ENCODE measurements at places on chromosomes 6 and 20.

DNA sequence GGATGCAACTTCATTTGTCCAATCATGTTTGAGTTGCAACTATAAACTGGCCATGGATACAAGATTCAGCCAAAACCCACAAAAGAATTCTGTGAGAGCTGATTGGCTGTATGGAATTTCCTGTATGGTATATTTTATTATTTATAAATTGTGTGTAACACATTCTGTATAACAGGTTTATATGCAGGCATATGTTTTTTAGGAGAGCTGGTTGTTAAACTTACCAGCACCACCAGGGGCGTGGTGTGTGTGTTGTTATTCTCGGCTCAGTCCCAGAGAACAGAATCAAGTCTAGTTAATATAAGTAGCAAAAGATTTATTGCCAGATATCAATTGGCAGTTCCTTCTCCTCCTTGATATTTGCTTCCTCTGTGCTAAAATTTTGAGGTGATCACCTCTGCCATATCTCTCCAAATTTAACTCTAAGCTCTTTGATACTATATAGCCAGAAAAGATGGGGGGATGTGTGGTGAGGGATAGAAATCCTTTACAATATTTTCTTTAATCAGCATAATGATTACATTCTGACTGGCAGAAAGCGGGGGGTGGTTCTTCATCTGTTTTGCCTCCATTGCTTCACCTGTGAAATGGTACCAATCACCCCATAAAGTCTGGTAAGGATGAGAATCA, 22.9 kb downstream of the CNBD2 start:
- peak; percentile 59 for DNase-seq

DNA sequence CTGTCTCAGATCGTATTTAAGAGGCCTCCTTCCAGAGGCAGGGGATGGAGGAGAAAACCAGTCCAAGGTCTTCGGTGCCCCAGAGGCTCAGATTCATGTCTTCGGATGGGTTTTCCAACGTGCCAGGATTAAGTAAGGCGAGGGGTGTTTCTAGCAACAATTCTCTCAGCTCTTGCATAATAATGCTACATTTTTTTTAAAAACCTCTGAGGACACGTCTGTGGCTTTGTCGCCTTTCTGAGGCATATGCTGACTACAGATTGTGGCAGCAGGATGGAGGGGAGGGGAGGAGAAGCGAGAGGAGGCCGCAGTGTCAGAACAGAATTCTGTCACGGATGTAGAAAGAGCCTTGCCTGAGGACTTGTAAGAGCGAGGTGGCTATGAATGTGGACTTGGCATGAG, 17.7 kb upstream of the CCDC167 start:
- DNase-seq: peak; percentile 88

DNA sequence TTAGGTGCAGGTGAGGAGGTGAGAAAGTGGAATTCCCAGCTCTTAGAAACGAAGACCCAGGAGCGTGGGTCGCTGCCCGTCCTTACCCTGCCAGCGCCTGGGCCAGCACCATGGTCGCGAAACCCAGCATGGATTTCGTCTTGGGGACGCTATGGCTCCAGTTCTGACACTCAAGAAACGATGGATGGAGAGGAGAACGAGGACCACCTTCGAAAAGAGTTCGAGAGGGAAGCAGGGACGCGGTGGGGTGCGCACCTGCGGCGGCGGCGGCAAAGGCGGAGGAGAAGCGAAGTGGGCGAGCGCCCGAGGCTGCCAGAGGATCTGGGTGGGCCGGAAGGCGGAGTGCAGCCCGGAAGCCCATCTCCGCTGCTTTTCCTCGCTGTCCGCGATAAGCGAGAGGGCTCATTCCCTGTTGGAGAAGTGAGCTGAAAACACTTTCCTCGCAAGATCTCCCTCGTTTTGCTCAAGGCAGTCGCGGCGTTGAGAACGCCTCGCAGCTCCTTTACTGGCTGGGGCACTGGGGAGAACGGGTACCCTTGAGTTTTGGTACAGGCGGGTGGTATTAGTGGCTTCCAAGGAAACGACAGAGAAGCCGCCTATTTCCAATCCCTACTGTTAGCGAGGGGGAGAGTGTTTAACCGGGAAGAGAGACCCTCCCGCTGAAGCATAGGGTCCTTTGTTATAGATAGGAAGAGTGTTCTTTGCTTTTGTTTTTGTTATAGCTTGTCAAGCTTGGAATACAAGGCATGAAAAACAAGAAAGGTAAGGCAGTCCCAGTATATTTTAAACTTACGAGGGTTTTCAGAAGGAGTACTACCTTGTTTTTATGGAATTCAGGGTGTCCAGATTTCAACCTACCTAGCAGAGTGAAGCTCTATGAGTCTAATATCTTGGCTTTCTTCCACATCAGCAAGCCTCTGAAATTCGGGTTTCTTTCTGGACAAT, 109.5 kb downstream of the TRIM27 start:
- DNase-seq: no peak

- DNase-seq: no peak
Measured at GRCh38 chr6:106939208-106939607, 35.3 kb downstream of the CD24 start.

DNA sequence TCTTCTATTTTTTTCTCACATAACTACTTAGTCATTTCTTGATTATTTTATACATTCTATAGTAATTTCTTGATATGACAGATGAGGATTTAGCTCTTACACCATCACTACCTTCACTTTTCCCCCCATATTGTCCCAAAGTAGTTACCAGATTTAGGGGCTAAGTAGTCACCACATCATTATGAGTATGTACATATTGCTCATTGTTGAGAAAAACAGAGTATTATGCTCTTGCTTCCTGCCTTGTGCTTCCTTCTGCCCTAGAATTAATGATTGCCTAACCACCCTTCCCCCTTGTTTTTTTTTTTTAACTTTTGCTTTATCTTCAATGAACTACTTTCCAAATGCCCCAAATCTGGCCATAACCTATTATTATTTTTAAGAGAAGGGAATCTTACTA, 6.8 kb upstream of the HLA-B start:
- no peak for DNase-seq

GRCh38 chr6:118830691-118831090, 63.3 kb upstream of the ASF1A start:
- DNase-seq: no peak

DNA sequence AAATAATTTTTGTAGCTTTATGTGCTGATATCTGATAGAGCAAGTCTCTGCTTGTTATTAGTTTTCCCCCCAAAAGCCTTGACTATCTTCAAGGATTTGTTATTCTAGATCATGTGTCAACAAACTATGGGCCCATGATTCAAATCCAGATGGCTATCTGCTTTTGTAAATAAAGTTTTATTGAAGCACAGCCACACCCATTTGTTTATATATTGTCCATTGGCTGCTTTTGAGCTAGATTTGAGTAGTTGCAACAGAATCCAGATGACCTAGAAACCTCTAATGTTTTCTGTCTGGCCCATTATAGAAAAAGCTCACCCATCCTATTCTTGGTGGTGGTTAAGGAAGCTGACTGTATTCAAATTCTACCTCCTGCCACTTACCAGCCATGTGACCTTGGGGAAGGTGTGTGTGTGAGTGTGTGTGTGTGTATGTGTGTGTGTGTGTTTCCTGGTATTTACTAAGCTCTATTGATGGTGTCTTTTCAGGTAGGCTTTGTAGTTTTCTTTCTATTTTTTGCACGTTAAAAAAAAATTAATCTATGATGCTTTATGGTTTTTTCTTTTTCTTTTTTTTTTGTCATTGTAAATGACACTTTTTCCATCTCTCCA, 1.3 kb upstream of the GTSF1L start:
- no peak for DNase-seq

DNA sequence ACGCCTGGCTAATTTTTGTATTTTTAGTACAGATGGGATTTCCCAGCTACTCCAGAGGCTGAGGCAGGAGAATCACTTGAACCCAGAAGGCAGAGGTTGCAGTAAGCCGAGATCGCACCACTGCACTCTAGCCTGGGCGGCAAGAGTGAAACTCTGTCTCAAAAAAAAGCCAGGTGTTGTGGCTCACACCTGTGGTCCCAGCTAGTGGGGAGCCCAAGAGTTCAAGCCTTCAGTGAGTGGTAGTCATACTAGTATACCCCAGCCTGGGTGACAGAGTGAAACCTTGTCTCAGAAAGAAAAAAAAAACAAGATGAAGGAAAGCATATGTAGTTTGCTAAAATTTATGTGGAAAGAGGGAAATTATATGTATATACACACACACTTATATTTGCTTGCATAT, 20.0 kb upstream of the POU5F1 start:
- DNase-seq: no peak

- DNase-seq: peak; percentile 83
Measured at GRCh38 chr6:30615219-30615957, 1.7 kb downstream of the PPP1R10 start.

DNA sequence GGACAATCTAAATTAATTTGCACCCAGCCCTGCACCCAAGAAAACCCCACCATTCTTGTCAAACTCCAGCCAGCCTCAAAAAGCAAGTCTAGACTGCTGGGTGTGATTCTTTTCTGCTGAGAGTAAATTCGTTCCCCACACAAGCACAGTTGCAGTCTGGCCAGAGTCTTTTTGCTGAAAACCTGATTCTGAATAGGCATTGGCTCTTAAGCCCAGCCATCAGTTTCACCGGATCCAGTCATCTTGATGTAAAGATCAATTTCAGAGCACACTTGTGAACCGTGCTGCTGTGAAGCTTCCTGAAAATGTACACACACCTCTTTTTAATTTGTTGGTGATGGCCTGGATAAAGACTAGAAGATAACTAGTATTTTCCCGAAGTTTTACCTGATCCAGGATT, 159.4 kb upstream of the GGTLC1 start:
- DNase-seq: no peak

GRCh38 chr6:127365874-127366273, 22.5 kb upstream of the ECHDC1 start:
- DNase-seq: no peak

GRCh38 chr6:34132486-34133185, 13.3 kb downstream of the GRM4 start:
- no peak for DNase-seq

GRCh38 chr6:122803171-122803661, 14.2 kb downstream of the SMPDL3A start:
- no peak for DNase-seq

DNA sequence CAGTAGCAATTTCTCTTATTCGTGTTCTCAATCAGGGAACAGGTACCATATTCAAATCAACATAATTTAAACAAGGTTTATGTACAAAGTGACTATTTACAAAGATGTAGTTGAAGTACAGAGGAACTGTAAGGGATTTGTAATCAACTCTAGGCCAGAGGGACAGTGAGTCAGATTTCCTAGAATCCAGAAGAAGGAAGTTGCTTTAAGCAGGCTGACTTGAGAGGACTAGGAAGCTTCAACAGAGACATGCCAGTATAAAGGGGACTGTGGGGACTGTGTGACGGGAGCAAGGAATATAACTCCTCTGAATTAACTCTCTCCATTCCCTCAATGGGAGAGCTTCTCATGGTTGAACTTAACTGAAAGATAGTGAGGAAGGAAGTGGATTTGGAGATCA, 427.4 kb upstream of the JAG1 start:
- no peak for DNase-seq

DNA sequence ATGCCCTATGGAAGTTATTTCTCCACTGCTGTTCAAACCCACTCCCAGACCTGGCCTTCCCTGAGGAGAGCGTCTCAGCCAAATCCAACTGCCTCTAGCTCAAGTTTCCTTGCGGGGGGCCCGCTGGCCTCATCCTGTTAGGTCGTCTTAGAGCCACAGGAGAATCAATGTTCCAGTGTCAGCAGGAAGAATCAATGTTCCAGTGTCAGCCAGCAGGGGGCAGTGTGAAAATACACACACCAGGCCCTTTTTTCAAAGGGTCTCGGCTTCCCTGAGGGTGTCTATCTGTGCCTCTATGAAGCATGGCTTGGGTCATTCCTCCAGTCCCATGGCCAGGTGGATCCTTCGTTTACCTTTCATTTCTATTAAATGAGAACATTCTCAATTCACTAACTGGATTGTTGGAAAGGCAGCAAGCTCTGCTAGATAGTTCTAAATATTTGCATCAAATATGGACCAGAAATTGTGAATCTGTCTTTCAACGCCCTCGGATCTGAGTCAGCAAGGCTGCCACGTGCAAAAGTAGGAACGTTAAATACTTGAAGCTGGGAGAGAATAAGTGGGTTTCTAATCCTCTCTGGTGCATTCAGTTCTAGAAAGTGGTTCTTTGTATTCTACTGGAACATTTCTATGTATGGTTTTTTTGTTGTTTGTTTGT, 19.2 kb downstream of the PRND start:
- DNase-seq: no peak

DNA sequence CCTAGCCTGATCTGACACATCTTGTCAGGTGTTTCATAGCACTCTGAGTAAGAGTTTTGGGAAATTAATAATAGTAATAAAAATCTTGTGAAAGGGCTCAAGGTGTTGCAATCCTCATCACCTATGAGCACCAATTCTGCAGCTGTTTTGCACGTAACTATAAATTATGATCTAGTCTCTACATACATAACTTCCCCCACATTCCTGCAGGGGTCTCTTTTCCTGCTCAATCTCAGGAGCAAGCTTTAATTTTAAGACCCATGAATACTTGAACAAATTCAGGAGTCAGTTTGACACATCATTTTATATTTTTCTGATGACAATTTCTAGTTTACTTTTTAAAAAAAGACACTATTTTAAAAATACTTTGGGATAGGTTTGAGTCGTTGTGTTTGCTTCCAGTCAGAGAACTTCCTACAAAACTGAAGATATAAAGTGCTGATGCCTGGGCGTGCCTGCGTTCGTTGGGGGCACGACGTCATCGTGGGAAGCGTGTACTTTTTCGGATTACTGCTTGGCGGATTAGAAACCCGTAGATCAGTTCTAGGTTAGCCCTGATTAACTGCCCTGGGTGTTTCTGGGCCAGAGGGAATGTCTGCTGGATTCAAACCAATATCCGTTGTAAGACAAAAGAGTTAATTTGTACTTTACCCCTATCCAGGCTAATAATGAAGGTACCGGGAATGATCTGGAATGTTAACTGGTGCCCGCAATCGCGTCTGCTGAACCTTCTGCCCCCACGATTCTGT, 1.0 kb upstream of the E2F3 start:
- DNase-seq: peak; percentile 56

- DNase-seq: no peak
Measured at GRCh38 chr6:26269531-26270485, 95.2 kb upstream of the BTN3A2 start.

GRCh38 chr6:100479179-100480035, 14.7 kb upstream of the SIM1 start:
- DNase-seq: peak; percentile 13

GRCh38 chr6:143323729-143324470, 126.6 kb downstream of the ADAT2 start:
- DNase-seq: no peak

DNA sequence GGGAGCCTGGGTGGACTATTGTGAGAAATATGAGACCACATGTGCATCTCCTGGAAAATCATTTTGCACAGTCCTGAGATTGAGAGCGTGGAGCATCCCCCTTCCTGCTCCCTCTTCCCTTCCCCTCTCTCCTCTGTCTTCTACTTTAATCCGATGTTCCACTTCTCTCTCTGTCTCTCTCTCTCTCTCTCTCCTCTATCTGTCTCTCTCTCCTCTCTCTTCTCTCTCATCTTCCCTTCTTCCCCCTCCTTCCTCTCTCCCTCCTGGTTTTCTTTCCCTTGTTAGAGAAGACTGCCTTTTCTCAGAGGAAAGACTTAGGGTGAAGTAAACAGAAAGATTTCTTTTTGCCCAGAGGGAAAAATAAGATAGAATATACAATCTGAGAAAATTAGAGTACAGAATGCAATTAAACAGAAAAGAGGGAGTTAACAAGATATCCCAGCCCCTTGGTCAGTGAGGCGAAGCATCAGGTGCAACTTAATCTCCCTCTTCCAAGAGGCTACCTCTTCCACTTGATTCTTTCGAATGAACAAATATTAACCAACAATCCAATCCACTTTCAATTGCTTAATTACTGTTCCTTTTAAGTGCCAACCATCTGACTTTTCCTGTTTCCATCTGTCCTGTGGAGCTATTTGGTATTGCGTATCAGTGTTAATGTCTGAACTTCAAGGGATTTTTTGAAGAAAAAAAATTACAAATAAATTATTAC, 14.6 kb downstream of the KHDC1 start:
- DNase-seq: no peak
